ENCODE measurements at places on chromosomes 2 and 18.

GRCh38 chr2:144607891-144608521 lies 88.1 kb upstream of the ZEB2 start:
- DNase-seq: no peak

DNA sequence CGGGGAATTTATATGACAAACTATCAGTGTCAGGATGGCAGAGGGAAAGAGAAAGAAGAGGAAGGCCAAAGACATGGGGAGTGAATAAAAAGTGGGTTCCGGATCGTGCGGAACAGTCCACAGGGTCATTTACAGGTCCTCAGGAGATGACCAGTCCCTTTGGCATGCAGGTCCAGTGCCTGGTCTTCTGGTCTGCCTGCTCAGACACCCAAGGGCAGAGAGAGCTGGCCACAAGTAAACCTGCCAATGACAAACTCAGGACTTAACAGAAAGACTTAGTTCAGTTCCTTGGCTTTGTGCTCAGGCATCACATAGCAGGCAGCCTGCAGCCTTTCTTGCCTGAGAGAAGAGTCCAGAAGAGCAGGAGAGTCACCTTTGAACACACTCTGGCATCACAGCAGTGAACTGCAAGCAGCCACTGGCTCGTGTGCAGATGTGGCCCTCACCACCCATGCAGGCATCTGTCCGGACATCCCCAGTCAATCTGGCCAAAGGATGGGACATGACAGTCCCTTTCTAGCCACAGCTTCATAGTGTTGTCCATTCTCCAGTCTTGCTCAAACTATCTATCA lies 14.0 kb downstream of the TMEM127 start:
- DNase-seq: no peak

GRCh38 chr2:6683516-6683915 lies 182.2 kb downstream of the CMPK2 start:
- no peak for DNase-seq

DNA sequence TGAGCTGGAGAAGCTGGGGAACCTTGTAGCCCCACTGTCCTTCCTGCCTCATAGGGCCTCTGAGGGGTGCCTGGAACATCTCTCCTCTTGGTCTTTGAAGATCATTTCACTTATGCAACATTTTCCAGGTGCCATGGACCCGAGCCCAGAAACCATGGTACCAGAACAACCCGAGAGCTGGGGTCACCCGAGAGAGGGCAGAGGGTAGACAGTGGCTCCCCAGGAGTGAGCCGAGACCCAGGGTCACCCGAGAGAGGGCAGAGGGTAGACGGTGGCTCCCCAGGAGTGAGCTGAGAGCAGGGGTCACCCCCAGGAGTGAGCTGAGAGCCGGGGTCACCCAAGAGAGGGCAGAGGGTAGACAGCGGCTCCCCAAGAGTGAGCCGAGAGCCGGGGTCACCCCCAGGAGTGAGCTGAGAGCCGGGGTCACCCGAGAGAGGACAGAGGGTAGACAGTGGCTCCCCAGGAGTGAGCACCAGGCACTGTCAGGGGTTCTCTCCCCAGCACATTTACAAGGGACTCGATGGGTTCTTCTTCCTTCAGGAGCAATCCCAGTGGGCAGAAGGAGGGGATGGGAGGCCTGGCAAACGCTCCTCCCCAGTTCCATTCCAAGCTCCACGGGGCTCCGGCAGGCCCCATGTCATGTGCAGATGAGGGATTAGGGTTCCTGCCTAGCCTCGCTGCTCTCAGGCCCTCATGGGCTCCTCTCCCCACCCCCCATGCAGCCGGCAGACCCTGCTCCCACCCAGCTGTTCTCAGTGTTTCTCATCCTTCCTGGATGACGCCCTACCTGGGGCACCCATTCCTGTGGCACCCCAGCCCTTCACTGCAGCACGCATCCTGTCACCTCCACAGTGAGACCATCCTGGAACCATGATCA lies 163.5 kb downstream of the RTP5 start:
- DNase-seq: no peak

GRCh38 chr2:104077573-104077972 lies 776.3 kb upstream of the POU3F3 start:
- DNase-seq: no peak

Data from activated CD8-positive, alpha-beta memory T cell treated with anti-CD3 and anti-CD28 coated beads for 48 hours (primary cell).